Subcutaneous preadipocyte (primary cell): ENCODE measurements at places on chromosomes 5 and 9. TPM values are rescaled to one million over a fixed set of nuclear protein-coding genes. Genes with fewer than 3 reads are reported as not detected.

SPINK13 gene
- total RNA-seq = not detected in 2 replicates

SLC23A1 gene
- total RNA-seq = not detected in 2 replicates

EDIL3 gene
- total RNA-seq = 0.37 and 0.59 TPM in 2 replicates

HMMR gene
- total RNA-seq = 44.8 and 60.4 TPM in 2 replicates

ICE1 gene
- 27.6 and 38.3 TPM in 2 replicates for total RNA-seq

FRMD3 gene
- 0.73 and 8.0 TPM in 2 replicates for total RNA-seq

CCNI2 gene
- total RNA-seq = not detected in 2 replicates

LCN9 gene
- not detected in 2 replicates for total RNA-seq

POLR3G gene
- 7.0 and 10.6 TPM in 2 replicates for total RNA-seq

TMEFF1 gene
- total RNA-seq = under 0.01 and 0.78 TPM in 2 replicates

DOCK2 gene
- 1.2 and 3.7 TPM in 2 replicates for total RNA-seq

ITK gene
- total RNA-seq = not detected in 2 replicates
